ENCODE measurements at places on chromosomes 1 and 21. TPM values are rescaled to one million over a fixed set of nuclear protein-coding genes. Genes with fewer than 3 reads are reported as not detected.

- no peaks in the 10 kb centered on the region for H3K27me3 ChIP-seq
- no peaks in the 10 kb centered on the region for H3K36me3 ChIP-seq
- H3K27ac ChIP-seq, result no peak overlapping the region
- DNase-seq, result no peak
Measured at GRCh38 chr21:42171091-42172053, 47.6 kb upstream of the ABCG1 start.

- DNase-seq, result no peak
- H3K36me3 ChIP-seq, result no peaks in the 10 kb centered on the region
- no peak overlapping the region for H3K27ac ChIP-seq
- H3K27me3 ChIP-seq, result no peaks in the 10 kb centered on the region
Measured at GRCh38 chr1:34266127-34266951, 89.6 kb downstream of the C1orf94 start.

DNA sequence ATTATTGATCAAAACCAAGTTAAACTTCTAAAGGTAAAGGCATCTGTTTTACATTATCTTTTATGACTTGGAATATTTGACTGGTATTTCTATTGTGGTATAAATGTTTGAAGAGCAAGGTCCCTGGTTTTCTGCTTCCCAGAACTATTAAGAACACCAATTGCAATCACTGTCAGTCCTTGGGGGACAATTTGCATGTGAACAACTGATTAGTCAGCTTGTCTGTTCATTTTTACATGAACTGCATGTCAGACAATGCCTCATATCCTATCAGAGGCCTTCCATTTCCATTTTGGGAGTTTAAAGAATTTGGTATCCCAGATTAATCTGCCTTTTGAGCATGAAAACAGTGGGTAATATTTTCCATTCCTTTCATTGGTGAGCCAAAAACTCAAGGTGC lies 654.9 kb upstream of the USP24 start:
- no peak overlapping the region for H3K27ac ChIP-seq
- no peaks in the 10 kb centered on the region for H3K36me3 ChIP-seq
- no peak for DNase-seq

GRCh38 chr1:230243583-230244353 lies 176.7 kb downstream of the GALNT2 start:
- H3K27ac ChIP-seq, result no peak overlapping the region
- H3K4me1 ChIP-seq, result no peaks in the 10 kb centered on the region
- no peak overlapping the region for H3K4me3 ChIP-seq
- no peak for DNase-seq

DNA sequence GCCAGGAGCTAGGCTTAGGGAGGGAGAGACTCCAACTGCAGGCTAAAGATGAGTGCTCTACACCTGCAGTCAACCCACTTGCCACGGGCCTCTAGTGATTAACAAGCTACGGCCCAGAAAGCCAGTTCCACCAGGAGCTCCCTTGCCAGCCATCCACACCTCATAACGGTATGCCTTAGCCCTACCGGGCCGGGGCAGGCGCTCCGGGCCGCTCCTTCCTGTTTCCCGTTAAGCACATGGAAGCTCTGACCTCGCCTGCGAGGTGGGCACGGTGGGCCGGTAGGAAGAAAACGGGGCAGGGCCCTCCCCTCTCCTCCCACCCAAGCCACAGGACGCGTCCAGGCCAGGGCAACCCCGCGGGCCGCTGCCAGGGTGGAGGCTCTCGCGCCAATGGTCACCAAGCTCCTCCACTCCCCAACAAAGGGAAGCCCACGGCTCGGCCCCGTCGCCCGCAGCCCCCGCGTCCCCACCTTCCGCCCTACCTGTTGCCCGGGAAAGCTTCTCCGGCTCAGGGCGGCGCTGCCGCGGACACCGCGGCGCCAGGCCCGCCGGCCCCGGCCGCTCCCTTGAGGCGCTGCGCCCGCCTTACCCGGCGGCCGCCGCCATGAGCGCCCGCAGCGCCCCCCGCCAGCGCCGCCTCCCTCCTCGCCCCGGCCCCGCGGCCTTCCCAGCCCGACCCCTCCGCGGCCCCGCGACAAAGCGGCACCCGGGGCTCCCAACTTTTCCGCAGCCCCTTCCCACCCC lies 627 bp downstream of the CERS2 start:
- DNase-seq, result peak; percentile 31
- no peaks in the 10 kb centered on the region for H3K27me3 ChIP-seq
- peak overlapping the region; percentile 84 for H3K4me3 ChIP-seq
- H3K27ac ChIP-seq, result peak overlapping the region; percentile 98

DNA sequence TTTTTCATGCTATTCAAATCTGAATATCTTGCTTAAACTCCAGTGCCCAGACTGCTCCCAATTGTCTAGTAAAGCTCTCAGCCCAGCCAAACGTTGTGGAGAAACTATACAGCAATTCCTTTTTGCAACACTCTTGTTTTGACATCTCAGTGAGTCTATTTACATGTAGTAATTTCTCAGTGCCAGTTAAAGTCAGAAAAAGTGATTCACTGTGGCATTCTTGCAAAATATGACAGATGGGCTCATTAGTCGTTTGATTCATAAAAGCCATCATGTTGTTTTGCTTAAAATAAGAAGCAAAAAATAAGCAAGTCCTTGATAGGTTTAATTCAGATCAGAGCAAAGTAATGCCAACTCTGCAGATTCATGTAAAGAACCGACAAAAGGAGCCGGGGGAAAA lies 20.7 kb upstream of the TMPRSS15 start:
- no peaks in the 10 kb centered on the region for H3K27me3 ChIP-seq
- H3K4me3 ChIP-seq, result no peak overlapping the region
- no peak for DNase-seq
- no peak overlapping the region for H3K27ac ChIP-seq

DNA sequence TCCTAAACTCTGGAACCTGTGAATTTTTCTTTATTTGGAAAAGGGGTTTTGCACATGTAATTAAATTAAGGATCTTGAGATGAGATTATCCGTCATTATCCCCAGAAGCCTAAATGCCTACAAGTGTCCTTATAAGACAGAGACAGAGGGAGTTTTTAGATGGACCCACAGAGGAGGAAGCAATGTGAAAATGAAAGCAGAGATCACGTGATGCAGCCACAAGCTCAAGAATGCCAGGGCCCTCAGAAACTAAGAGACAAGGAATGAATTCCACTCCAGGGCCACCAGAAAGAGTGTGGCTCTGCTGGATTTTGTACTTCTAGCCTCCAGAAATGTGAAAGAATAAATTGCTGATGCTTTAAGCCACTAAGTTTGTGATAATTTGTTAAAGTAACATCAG lies 183.6 kb upstream of the UBE2U start:
- H3K27ac ChIP-seq, result peak overlapping the region; percentile 53
- H3K4me3 ChIP-seq, result no peak overlapping the region
- no peaks in the 10 kb centered on the region for H3K4me1 ChIP-seq

DNA sequence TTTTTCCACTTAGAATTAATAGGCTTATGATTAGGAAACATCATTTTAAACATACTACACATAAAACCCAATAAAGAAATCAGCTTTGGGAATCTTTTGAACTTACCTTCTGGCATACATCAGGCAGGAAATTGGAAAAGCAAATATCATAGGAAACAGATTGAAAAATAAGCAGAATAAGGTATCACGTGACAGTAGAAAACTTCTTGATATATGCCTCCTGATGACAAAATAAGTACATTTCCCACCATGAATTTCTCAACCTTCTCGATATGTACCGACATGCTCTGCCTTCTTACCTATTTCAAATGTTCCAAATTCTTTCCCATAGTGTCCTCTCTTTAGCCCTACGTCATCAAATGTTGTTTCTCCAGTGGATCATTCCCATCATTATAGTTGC lies 72.4 kb downstream of the CLCA4 start:
- no peaks in the 10 kb centered on the region for H3K4me1 ChIP-seq
- H3K4me3 ChIP-seq, result no peak overlapping the region
- H3K36me3 ChIP-seq, result no peaks in the 10 kb centered on the region
- no peak overlapping the region for H3K27ac ChIP-seq
- no peaks in the 10 kb centered on the region for H3K27me3 ChIP-seq

DNA sequence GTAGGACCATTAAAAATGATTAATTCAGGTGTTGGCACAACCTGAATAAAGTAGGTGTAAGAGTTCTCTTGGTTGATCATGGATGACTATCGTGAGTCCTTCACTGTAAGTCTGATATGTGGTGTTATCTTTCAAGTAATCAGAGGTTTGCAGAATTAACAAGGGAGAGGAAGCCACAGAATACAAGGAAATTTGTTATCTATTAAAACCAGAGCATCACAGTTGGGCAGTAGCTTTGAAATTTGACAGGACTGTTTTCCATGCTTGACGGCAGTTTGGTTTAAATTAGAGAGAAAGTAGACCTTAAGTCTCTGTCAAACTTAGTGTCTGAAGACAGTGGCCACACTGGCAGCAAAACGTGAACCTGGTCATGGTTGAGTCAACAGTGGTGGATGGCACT lies 139.5 kb upstream of the KCNK2 start:
- no peaks in the 10 kb centered on the region for H3K4me1 ChIP-seq
- no peaks in the 10 kb centered on the region for H3K36me3 ChIP-seq
- H3K4me3 ChIP-seq, result no peak overlapping the region
- no peak overlapping the region for H3K27ac ChIP-seq
- no peak for DNase-seq

The CD164L2 gene
- 6.3 TPM for total RNA-seq

The DAB1 gene
- 0.77 TPM for total RNA-seq

The HMCN1 gene
- 26.0 TPM for total RNA-seq

The SMPDL3B gene
- total RNA-seq, result 17.6 TPM

The KRTAP13-2 gene
- not detected for total RNA-seq

Data from lung (tissue), 17 donors.